Smooth muscle cell of the pulmonary artery (primary cell): ENCODE measurements at places on chromosomes 2 and 18. TPM values are rescaled to one million over a fixed set of nuclear protein-coding genes. Genes with fewer than 3 reads are reported as not detected.

Gene ZEB2
- 58.5 and 136 TPM in 2 replicates for total RNA-seq

Gene PECR
- total RNA-seq: 14.0 and 17.8 TPM in 2 replicates

Gene ASXL3
- total RNA-seq: under 0.01 and 0.78 TPM in 2 replicates

Gene CYBRD1
- total RNA-seq: 265 and 312 TPM in 2 replicates

Gene POTEJ
- not detected in 2 replicates for total RNA-seq

Gene UGP2
- total RNA-seq: 109 and 218 TPM in 2 replicates

Gene MOGAT1
- total RNA-seq: not detected in 2 replicates

Gene RNF152
- 36.8 and 68.2 TPM in 2 replicates for total RNA-seq

Gene DGKD
- total RNA-seq: 17.8 and 23.6 TPM in 2 replicates

Gene MXD1
- 6.9 and 11.5 TPM in 2 replicates for total RNA-seq

Gene GPR45
- not detected in 2 replicates for total RNA-seq

Gene ABCB11
- total RNA-seq: under 0.01 and 0.13 TPM in 2 replicates

Gene UGT1A8
- total RNA-seq: 0.17 TPM in 1 of 2 replicates, not detected in the other

Gene PROC
- total RNA-seq: 0.26 TPM in 1 of 2 replicates, not detected in the other

Gene STAT4
- total RNA-seq: 0.56 and 5.4 TPM in 2 replicates

Gene HOXD13
- not detected in 2 replicates for total RNA-seq
